ENCODE measurements at places on chromosomes 4 and X. TPM values are rescaled to one million over a fixed set of nuclear protein-coding genes. Genes with fewer than 3 reads are reported as not detected.

- no peak for DNase-seq
Observed at GRCh38 chrX:150234126-150234525, 129.0 kb upstream of the MAMLD1 start.

The GAB3 gene
- 2.2 TPM for polyA plus RNA-seq

The HSD17B13 gene
- 1.1 TPM for polyA plus RNA-seq

The CXCL9 gene
- 1.3 TPM for polyA plus RNA-seq

The RAB40A gene
- 1.4 TPM for polyA plus RNA-seq

GRCh38 chr4:139957065-139957464, 196.9 kb downstream of the MAML3 start:
- no peak for DNase-seq

GRCh38 chrX:9188117-9188516, 154.2 kb upstream of the FAM9B start:
- DNase-seq, result no peak

The GNRHR gene
- not detected for polyA plus RNA-seq

The WDR17 gene
- 1.9 TPM for polyA plus RNA-seq

DNA sequence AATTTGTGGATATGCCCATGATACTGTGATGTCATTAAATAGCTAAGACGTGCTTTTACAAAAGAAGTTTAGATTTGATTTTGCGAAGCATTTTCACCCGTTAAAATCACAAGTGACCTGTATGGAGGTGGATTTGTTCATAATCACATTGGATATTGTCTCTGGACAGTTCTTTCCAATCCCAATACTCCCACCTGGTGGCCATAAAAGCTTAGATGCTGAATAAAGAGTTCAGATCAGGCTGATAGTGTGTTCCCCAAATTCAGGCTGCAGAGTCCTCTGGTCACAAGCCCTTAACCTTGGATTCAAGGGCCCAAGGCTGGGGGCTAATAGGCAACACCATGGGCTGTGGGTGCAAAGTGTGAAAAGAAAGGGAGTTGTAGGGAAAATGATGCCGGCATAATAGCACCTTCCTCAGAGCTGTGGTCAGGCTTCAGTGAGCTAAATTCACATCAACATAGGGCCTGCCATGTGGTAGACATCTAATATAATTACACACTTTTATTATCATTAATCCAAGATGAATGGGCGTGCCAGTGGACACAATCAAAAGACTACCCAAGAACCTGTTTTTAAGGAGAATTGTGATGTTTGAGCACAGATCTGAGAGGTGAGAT, 28.1 kb downstream of the SMIM43 start:
- DNase-seq, result no peak
